ENCODE measurements at places on chromosomes 4 and X.
A peak's percentile ranks its signal among the peaks of the same experiment; 100 is the strongest.

DNA sequence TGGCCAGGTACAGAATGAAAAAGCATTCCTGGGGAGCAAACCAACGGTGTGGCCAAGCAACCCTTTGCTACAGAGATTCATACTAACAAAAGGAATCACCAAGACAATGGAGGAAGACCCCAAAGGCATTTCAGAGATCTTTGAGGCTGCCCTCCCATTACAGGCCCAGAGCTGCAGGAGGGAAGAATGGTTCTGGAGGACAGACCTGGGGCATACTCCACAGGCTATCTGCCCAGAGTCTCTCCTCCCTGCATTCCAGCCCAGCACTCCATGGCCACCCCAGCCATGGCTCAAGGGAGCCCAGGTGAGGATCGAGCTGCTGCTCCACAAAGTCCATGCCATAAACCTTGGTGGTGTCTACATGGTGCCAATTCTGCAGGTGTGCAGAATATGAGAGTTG is 81.9 kb downstream of the ATP11C start:
- no peak for DNase-seq

DNA sequence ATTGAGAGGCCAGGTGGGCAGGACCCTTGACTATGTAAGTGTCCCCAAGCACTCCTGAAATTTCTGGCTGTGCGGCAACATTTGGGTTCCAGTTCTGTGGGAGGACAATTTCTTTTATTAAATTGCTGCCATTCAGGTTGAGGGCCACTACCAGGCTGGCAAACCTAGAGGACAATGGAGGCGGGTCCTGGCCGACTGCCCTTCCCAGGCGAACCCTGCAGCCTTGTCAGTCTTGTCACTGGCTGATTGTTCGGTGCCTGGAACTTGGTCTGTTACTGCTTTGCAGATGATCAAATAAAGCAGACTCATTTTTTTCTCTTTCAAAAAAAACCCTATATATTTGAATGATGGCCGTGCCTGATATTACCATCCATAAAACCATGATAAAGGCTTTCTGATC is 6.6 kb upstream of the TMEM128 start:
- no peak for DNase-seq

DNA sequence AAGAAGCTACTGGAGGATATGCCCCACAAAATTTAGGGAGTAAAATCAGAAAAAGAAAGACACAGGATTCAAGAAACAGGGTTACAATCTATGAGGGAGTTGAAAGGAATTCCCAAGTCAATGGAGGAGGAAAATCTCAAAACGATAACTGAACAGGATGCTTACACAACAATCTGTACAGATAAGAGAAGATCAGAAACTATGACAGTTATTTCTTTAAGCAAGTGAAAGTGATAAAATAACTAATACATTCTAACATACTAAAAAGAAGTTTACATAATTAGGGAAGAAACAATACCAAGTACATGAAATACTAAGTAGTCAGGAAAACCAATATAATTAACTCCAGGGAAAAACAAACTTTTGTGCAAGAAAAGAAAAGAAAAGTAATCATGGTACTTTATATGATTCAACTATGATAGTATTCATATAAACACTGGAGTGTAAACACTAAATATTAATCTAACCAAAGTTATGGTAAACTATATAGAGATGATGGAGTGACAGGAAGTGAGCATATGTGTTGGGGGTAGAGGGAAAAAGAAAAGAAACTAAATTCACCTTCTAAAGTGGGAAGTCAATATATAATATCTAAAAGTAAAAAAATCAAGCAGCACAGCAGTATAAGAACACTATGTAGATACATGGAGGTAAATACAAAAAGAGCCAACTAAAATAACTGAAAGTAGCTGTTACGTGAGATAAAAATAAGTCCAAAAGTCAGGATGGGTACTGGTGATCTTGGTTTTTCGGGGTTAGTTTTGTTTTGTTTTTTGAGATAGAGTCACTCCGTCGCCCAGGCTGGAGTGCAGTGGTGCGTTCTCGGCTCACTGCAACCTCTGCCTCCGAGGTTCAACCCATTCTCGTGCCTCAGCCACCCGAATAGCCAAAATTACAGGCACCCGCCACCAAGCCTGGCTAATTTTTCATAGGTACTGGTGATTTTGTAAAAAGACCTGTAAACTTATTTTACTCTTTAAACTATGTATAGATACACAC is 99.3 kb downstream of the TEX11 start:
- no peak for DNase-seq

- DNase-seq = no peak
These were observed 4.8 kb downstream of the WDR44 start for GRCh38 chrX:118350706-118351105.

DNA sequence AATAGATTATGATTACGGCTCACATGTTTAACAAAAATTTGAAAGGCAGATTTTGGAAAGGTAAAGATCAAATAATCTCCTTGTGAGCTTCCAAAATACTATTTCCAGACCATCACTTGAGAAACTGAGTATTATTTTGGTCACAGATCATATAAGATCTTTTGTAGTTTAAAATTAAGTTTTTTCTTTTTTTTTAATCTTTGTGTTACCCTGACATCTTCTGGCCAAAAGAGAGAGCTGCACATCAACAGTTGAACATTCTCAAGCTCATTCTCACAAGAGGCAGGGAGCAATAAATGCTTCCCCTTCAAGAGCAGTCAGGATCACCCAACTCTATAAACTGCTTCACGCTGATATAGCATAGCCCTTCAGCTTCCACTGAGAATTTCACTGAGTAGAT is 15.9 kb downstream of the TMEM192 start:
- no peak for DNase-seq

DNA sequence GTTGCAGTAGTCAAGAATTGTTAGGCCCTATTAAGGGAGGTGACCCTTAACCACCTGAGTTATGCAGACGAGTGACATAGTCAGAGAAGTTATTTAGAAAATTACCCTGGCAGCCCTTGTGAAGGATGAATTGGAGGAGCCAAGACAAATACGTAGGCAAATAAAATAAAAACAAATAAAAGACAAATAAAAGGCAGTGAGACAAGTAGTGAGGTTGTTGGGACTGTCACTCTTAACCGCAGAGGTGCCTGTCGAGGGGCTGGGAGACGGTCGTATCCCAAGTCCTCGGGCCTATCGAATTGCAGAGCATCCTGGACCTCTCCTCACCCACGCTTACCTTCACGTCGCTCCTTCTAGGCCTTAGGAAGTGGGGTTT is 58.0 kb upstream of the ZC4H2 start:
- DNase-seq = no peak

DNA sequence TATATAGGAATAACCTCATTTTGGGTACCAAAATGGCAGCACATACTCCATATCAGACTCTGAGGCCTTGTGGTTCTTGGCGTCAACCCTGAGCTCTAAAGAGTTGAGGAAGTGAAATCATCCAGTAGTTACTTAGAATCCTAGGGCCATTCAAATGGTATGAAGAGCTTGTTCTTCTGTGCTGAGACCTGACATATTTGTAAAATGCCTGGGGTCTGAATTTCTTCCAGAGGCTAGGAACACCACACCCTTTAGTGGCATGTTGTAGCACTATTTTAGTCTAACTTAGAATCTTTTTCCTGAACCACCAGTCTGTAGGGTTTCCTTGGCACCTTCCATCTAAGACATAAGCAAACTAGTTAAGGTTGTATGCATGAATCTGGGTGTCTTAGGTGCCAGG is 18.1 kb upstream of the GDPD2 start:
- DNase-seq = no peak

DNA sequence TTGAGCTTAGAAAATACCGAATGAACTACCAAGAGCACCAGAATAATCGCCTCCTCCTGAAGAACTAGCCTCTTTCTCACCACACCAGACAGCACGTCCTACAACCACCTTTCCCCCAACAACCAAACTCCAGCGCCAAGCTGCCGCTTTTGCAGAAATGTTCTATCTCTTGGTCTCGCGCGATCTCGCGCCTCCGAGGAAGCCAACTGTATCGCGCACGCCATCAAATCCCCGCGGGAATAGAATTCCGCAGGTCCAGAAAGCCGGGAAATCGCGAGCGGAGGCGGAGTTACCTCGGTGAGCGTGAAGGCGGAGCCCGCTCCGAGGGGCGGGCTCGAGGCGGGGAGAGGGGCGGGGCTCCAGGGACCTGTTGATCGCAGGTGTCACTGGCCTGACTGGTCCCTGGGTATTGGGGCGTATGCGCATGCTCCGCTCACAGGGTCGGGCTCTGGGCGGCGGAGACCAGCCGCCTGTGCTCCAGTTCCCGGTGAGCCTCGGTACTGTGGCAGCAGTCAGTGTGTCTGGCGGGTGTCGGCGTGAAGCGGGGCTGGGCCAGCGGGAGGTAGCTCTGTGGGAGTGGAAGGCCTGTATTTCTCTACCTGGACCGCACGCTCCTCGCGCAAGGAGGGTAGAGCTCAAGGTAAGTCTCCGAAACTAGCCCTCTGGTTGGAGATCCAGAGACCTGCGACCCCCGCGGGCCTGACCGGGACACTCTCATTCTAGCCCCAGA is at the start of gene USP53:
USP53 (plus strand) TSS at position 480 of the 730 bp plus-strand sequence. CDS start 27,047 bp downstream, outside the sequence.
- DNase-seq = peak; percentile 96

DNA sequence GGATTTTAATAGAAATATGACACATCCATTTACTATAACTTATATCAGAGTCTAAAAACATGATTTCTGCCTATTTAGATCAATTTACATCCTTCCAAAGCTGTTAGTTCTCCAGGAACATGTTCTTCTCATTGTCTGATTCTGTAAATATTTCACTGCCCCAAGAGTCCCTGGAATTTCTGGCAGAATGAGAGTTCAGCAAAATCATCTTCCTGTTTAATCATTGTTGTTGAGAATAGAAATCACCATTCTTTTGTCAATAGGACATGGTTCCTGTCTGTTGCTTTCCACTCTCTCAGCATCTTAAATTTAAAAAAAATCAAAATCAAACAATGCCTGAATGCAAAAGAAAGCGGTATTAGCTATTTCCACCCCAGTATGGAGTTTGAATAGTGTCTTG is 172.8 kb upstream of the FRMPD4 start:
- DNase-seq = no peak

DNA sequence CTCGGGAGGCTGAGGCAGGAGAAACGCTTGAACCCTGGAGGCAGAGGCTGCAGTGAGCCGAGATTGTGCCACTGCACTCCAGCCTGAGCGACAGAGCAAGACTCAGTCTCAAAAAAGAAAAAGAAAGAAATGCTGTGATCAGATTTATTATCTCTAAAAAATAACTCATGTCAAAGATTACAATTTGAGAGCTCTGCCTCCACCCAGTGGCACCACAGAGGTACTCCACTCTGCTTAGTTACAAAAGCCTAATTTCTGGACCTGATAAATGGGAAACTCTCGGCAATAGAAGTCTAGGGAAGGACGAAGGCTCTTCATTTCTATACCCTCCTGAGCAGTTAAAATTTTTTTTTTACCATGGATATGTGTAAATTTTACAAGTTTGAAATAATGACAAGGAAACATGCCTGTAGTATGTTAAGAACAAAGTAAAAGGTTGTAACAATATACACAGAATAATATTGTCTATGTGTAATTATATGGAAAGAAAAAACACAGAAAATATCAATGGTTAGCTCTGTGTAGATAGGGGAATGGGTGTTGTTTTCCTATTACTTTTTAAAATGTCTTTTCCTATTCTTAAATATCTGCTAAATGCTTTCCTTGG is 149.8 kb downstream of the STIM2 start:
- DNase-seq = peak; percentile 46

DNA sequence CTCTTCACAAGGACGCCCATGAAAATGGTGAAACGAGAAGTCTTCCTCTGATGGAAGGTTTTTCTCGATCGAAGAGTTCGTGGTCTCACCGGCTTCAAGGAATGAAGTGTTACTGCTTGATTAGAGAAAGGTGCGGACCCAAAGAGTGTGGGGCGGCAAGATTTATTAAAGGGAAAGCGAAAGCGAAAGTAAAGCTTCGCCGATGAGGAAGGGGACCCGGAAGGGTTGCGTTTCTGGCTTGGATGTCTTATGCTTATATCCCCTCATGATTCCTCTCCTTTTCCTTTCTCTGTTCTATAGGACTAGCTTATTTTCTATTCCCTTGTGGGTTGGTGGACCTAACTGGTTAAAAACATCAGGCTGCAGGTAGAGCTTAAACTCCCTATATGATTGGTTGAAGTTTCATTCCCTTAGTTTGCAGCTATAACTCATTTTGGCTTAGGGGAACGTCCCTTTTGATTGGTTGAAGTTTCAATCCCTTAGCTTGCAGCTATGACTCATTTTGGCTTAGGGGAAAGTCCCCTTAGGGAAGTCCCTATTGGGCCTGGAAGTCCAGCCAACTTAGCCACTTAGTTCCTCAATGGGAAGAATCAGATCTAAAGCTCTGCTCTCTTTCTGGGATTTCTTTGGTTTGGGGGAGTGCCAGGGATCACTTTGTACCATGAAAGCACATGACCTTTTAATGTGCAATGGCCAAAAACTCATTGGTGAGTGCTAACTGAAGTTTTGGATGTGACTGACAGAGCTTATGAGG is 1025.0 kb upstream of the PCDH10 start:
- DNase-seq = no peak

DNA sequence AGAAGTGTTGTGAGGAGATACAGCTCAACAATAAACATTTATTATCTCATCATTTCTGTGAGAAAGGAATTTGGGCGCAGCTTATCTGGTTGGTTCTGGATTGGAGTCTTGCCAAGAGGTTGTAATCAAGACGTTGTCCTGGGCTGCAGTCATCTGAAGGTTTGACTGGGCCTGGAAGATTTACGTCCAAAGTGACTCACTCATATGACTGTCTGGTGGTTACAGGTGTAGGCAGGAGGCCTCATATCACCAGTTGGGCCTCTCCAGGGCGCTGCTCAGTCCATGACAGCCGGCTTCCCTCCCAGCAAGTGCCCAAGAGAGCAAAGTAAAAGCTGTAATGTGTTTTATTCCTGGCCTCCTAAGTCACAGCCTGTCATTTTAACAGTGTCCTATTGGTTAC is 106.3 kb downstream of the USP46 start:
- no peak for DNase-seq

- DNase-seq = peak; percentile 61
These were observed at the start of gene ARL9 for GRCh38 chr4:56505269-56506130. Gene ARL9, plus strand, starts transcription at chr4:56505791. Its CDS starts 72 bp downstream, at chr4:56505863.

DNA sequence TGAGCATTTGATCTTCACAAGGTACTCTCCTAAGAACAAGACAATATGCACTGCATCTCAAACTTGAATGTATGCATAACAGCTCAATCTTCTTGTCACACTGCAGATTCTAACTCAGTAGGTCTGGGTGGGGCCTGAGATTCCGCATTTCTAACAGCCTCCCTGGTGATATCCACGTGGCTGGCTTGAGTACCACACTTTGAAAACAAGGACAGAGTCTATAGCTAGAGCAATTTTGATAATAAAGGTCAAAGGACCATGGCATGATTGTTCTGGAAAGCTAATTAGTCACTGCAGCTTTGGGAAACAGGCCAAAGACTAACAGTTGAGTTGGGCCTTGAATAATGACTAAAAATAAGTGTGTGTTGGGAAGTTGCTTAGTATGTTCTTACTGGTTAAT is 213.3 kb downstream of the GBA3 start:
- no peak for DNase-seq

Data from central memory CD4-positive, alpha-beta T cell (primary cell).